GM04503 (cell line): ENCODE measurements at places on chromosomes 7 and 10.

GRCh38 chr7:103637094-103637493 is 191.1 kb upstream of the SLC26A5 start:
- peak; percentile 93 for DNase-seq

- DNase-seq = no peak
Observed at GRCh38 chr7:37092548-37092947, 356.1 kb downstream of the ELMO1 start.

DNA sequence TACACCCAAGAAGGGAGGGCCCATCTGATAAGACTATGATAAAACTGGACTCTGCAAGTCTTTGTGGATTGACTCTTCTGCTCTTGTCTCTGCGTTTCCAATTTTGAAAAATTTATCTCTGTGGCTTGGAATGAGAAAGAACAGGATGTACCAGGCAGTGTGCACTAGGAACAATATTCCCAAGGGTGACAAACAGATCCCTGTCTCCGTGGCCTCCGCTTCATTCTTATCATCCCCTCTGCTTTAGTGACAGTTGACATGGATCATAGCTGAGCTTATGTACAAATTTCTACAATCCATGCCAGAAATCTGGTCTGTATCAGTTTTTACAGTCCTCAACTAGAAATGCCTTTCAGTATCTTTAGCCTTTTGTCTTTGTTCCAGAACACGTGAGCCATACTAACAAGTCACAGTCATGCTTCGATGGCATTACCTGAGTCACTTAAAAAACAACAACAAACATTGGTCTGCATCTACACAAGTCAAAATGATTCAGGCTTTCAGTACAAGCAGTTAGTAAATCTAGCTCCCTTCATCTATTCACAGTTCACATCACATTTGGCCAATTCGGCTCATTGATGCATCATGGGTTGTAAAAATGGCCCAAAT is 393.6 kb upstream of the CELF2 start:
- DNase-seq = no peak

DNA sequence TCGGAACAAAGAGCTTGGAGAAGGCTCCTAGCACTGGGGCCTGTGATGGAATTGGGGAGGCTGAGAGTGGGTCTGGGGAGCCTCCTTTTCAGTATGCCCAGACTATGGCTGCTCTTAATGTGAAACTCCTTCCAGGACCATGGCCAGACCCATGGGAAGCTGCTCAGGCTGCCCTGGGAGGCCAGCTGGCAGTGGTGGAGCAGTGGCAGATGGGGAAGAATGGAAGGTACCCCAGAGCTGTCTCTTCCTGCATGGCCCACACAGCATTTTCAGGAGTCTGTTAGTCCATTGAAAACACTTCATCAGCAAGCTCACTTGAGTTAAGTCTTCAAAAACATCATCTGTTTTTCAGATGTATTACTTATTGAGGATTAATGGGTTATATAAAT is 18.5 kb downstream of the NACAD start:
- DNase-seq = no peak

DNA sequence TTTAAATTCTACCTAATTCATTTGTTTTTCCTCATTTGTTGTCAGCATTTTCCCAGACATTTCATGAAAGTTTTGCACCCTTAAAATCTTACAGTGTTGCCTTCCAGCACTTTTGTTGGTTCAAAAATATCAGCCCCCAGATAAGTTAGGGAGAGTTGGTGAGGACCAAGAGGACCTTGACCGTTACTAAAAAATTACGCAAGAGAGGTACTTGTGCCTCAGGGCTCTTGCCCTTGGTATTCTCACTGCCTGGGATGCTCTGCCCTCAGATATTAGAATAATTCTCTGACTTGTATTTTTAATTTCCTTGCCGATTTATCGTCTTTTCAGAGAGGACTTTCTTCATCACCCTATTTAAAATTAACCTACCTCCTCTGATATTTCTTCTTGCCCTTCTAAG is 3.5 kb upstream of the AKR1B15 start:
- DNase-seq = no peak

DNA sequence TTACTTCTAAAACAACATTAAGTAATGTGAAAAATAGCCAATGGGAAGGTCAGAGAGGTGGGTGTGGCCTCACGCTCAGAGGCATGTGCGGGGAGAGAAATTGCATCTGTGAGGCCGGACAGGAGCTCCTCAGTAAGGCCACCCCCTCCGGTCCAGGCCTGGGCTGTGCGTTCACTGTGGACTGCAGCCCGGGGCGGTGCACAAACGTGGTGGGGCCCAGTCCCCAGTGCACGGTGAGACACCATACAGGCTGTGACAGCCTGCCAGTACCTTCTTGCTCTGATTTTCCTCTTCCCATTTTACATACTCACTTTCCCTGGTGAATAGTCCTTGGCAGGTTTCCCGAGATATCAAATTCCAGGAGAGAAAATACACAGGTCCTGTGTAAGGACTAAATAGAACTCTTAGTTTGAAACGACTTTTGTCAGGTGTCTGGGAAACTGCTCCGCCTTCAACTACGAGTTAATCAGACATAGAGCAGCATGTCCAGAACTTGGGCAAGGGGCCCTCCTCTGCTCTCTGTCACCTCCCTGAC is 174.1 kb upstream of the MKI67 start:
- no peak for DNase-seq

DNA sequence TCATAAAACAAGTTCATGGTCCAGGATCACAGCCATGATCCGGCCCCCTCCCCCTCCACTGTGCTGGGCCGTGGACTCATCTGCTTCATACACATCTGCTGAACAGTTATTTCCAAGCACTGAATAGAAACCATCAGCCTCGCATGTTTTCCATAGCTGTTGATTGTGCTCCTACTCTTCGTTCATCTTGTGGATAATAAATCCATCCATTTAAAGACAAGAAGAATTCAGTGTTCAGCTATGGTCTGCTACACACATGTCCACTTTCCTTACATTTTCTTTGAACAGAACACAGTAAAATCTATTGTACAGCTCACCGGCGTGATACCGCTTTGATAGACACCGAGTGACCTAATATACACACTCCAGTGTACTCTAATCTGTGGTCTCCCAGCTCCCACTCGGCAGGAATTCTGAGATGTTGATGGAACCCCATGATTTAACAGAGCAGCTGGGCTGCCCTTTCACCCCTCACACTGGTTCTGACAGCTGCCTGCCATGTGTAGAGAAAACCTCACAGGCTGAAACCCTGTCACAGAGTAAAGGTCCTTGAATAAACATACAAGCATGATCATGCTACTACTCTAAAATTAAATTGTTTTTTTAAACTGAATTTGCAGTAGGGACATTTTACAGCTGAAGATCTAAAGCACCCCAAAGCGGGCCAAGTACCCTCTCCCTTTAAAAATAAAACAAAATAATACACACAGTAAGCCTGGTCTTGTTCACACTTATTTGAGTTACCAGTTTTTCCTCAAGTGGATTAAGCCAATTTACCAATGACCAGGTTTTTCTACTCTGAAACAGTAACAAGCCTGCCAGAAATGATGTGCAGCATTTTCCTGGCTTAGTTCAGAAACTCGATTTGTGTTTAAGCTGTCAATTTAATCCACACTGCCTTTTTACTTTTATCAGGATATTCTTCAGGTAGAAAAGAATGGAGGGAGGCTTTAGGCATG is 95.1 kb upstream of the FZD1 start:
- no peak for DNase-seq
